RPMI7951 (cell line): ENCODE measurements at places on chromosomes 3 and 15. TPM values are rescaled to one million over a fixed set of nuclear protein-coding genes. Genes with fewer than 3 reads are reported as not detected.

GRCh38 chr3:48399387-48400172 is 27.6 kb downstream of the FBXW12 start:
- no peak for DNase-seq

- DNase-seq: no peak
These were observed 198.6 kb upstream of the FEZF2 start for GRCh38 chr3:62571916-62572315.

DNA sequence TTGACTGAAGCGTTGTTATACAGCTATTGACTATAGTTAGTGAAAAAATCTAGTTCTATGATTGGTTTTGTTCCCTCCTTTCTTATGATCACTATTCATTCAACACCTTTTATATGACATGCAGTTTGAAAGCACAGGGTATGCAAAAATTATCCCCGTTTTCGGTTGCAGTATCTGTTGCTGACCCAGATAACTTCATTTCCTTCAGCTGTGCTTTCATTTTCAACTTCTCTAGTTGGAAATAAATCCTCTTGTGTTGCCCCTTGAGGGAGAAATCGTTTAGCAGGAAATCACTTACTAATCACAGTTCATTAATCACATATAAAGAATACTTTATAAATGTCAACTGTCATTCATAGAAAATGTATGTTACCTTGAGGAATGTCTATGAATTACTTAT is 55.1 kb downstream of the MBNL1 start:
- no peak for DNase-seq

DNA sequence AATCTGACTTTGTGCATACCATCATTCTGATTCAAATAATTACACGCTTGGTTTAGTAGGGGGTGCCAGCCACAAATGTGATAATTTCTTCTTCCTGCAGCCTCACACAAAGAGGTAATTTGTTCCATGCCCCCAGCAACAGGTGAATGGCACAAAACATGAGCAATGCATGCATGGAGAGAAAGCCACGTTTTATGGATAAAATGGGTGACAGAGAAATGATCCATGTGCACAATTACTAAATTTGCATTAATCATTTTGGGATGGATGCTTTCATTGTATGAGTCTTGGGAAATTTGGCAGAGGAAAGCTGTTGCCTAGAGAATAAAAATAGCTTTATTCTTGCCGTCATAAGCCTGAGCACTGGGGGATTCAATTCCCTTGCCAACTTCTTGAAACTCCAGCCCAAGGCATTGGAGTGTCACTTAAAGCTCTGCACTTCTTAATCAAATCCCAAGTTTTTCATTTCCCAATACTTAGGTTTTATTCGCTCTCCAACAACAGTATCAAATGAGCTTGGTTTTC is 411.6 kb downstream of the GBE1 start:
- no peak for DNase-seq

DNA sequence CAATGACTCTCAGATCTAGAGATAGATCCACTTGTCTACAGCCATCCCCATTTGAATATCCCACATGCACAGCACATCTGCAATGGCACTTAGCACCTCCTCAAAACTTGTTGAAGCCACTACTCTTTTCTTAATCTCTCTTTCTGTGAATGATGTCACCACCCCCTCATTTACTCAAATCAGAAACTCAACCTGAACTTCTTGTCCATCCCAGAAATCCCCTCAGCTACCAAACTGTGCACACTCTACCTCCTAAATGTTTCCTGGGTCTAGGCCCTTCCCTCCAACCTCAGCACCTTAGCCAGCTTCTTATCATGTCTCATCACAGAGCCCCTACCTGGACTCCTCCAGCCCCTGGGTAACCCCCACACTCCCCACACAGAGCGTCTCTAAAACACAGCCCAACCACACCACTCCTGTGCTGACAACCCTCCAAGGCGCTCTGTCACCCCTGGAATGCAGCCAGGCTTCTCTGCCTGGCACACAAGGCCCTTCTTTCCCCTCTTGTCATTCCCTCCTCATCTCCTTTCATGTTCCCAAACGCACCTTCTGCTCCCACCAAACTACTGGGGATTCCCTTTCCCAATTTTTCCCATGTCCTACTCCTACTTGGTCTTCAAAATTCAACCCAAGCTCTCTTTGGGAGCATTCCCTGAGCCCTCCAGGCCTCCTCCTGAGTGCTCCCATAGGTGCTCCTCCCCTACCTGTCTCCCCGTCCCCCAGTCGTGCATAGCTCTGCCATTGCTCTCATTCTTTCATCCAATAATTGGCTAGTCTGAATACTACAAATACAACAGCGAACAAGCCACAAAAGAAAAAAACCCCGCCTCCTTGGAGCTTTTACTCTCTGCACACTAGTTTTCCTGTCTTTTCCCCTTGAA is 39.8 kb upstream of the ZBTB38 start:
- DNase-seq: no peak

The SNX4 gene
- total RNA-seq: 40.5 and 41.8 TPM in 2 replicates

The SPATA12 gene
- total RNA-seq: 0.39 TPM in 1 of 2 replicates, not detected in the other
